A549 treated with CpdA at 1 μM for 4 hours (cell line): ENCODE measurements at places on chromosomes 7 and 10. TPM values are rescaled to one million over a fixed set of nuclear protein-coding genes. Genes with fewer than 3 reads are reported as not detected.

ZNF503 gene
- total RNA-seq, result 8.5 to 13.3 TPM (median 12.4 TPM) in 5 replicates

TSPAN12 gene
- 0.51 to 1.2 TPM (median 0.80 TPM) in 5 replicates for total RNA-seq

GCK gene
- 0.02 TPM in 1 of 5 replicates, not detected in the others for total RNA-seq

MBLAC1 gene
- total RNA-seq, result 2.5 to 3.5 TPM (median 2.9 TPM) in 5 replicates

TRIL gene
- not detected in 5 replicates for total RNA-seq

CREB5 gene
- total RNA-seq, result 3.6 to 5.1 TPM (median 4.0 TPM) in 5 replicates

CDK14 gene
- total RNA-seq, result 0.12 to 0.54 TPM (median 0.14 TPM) in 5 replicates

ANXA8L1 gene
- total RNA-seq, result 80.3 to 122 TPM (median 96.8 TPM) in 5 replicates

C10orf105 gene
- 0.06 TPM in 1 of 5 replicates, not detected in the others for total RNA-seq

EPHA1 gene
- not detected in 5 replicates for total RNA-seq

MOGAT3 gene
- total RNA-seq, result 0.08 TPM in 1 of 5 replicates, not detected in the others

SKAP2 gene
- 14.6 to 20.7 TPM (median 17.3 TPM) in 5 replicates for total RNA-seq

SPAM1 gene
- total RNA-seq, result not detected in 5 replicates

INMT gene
- total RNA-seq, result not detected in 5 replicates
